ENCODE measurements at places on chromosomes 5 and 9.

DNA sequence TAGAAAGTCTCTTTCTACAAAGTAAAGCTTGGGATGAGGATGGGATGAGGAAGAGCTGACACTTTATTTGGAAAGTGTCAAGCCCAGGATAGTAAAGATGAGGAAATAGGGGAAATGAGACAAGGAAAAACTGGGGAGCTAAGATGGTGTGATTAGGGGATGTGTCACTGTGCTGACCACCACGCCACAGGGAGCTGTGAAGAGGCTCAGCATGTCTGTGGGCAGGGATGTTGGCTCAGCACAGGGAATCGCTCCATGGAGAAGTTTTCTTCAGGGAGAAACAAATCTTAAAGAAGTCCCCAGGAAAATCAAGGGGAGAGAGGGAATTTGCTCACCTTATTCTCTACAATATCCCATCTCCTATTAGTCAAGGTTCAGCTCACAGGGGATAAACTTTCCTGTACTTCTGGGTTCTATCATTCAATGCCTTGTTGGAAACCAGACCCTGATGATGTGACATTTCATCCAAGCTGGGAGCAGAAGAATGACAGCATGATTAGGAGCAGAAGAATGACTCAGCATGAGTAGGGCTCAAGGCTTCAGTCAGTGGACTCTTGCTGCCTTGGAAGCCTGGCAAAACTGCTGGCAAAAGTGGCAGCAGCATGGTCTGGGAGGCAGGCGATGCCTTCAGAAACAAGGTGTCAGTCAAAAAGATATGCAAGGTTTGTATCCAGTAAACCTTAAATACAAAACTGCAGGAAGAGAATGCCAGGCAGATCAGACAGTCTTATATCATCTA lies 4.9 kb downstream of the HSPB3 start:
- DNase-seq, result no peak

DNA sequence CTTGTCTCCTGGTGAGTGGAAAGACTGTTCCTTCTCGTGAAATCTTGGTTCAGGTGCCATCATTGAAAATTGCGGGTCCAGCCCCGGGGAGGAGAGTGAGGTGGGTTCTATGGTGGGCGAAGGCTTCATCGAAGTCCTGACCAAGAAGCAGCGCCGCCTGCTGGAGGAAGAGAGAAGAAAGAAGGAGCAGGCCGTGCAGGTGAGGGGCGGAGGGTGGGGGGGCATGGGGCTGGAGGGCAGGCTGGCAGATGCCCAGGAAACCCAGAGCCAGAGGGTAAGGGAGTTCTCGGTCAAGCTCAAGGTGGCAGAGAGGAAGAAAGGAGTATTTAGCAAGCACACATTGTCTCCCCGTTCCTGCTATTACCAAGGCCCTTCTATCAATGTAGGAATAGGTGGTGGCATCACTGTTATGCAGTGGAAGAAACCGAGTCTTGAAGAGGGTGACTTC lies 24.3 kb upstream of the POMT1 start:
- DNase-seq, result peak; percentile 17

- DNase-seq, result peak; percentile 65
These were observed at the start of the genes NLN and SGTB for GRCh38 chr5:65721720-65722574. Gene NLN, plus strand, starts transcription at chr5:65722205. Its CDS starts 169 bp downstream, at chr5:65722374. Gene SGTB, minus strand, starts transcription at chr5:65722109. Its CDS starts 1,302 bp downstream, at chr5:65720807.

GRCh38 chr9:30058463-30058862 lies 2326.0 kb upstream of the ACO1 start:
- no peak for DNase-seq

DNA sequence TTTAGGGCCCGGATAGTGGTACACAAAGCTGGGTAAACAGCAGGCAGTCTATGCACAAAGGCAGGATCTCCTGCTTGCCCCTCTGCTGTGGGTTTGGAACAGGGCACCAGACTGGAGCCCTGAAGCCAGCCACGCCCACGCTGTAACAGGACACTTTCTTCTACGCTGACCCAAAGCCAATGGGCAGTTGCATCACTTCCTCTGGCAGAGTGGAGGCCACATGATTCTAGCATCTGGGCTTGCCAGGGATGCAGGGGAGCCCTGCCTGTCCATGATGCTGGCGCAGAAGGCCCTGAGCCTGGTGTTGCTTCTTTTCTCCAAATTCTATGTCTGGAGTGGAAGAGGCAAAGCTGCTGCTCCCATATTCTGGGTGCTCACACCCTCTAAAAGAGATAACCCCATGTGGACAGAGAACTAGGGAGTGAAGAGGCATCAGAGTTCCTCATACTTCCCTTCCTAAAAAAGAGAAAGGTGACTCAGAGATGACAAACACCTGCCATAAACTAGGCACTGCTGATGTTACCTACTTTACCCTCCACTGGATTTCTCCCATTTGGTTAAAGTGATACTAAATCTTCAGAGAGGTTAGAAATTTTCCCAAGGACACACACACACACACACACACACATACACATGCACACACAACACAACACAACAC lies 260.3 kb upstream of the KLF4 start:
- DNase-seq, result peak; percentile 84

- peak; percentile 3 for DNase-seq
These were observed 35.8 kb downstream of the VLDLR start for GRCh38 chr9:2657427-2657826.

- DNase-seq, result no peak
These were observed 71.3 kb downstream of the LHFPL2 start for GRCh38 chr5:78577071-78577807.

GRCh38 chr5:137440795-137441194 lies 58.3 kb downstream of the SPOCK1 start:
- no peak for DNase-seq

- no peak for DNase-seq
These were observed 31.9 kb upstream of the CEP120 start for GRCh38 chr5:123455095-123455494.

- no peak for DNase-seq
These were observed 365.4 kb upstream of the PTGER4 start for GRCh38 chr5:40314275-40314674.

GRCh38 chr5:172541099-172541772 lies 86.9 kb upstream of the SH3PXD2B start:
- no peak for DNase-seq

DNA sequence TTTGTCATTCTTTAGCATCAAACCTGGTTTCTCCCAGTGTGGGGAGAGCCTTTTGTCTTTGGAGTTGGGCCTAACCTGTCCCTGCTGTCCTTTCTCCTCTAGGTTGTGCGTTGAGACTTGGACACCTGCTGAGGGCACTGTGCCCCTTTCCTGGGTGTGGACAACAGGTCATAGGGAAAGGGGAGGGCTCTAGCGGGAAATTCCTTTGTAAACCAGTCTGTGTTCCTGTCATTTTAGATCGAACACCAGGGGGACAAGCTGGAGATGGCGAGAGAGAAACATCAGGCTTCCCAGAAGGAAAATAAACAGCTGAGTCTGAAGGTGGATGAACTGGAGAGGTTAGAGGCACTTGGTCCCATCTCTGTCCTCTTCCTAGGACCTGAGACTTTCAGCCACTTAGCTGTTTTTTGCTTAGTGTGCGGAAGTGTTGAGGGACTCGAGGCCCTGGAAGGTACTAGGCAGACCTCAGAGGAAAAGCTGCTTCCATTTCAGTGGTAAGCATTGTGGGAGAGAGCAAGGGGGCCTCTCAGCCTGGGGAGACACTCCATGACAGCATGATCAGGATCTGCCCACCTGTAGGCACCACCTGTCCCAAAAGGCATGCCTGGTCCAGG lies 8.6 kb upstream of the GLE1 start:
- DNase-seq, result no peak

DNA sequence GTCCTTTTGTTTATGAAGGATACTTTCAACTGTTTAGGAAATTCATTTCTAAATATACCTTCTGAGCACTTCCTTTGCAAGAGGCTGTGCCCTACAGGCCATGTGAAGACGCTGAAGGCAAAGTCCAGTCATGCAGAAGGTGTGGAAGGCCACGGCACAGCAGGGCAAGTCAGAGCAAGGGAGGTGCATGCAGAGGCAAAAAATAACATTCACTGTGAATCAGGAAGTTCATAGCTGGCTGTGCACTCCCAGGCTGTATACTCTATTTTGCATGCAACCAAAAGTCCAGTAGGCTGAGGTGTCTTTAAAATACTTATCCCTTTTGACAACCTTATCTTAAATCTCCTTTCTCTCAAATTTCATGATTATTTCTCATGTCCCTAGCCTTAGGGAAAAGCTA lies 50.3 kb downstream of the GNAQ start:
- DNase-seq, result peak; percentile 59

- no peak for DNase-seq
These were observed 42.4 kb downstream of the C5orf15 start for GRCh38 chr5:133925866-133926488.

- DNase-seq, result no peak
These were observed 596 bp downstream of the TEK start for GRCh38 chr9:27109621-27110020.

GRCh38 chr5:109281136-109281690 lies 128.6 kb downstream of the PJA2 start:
- DNase-seq, result no peak

DNA sequence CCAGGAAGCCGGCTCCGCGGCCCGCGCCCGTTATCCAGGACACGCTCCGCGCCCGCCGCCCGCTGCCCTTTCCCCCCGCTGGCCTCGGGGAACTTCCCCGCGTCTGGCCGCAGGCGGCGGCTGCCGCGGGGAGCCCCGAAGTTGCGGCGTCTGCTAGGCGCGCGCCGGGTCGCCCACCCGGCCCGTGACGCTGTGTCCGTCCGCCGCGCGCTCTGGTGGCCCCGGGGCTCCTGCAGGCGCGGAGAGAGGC lies 621 bp upstream of the GCNT4 start:
- DNase-seq, result no peak

GRCh38 chr5:148816782-148817181 lies 9.6 kb upstream of the ADRB2 start:
- DNase-seq, result no peak

GRCh38 chr9:133199648-133200321 lies 9.3 kb downstream of the OBP2B start:
- DNase-seq, result peak; percentile 6

DNA sequence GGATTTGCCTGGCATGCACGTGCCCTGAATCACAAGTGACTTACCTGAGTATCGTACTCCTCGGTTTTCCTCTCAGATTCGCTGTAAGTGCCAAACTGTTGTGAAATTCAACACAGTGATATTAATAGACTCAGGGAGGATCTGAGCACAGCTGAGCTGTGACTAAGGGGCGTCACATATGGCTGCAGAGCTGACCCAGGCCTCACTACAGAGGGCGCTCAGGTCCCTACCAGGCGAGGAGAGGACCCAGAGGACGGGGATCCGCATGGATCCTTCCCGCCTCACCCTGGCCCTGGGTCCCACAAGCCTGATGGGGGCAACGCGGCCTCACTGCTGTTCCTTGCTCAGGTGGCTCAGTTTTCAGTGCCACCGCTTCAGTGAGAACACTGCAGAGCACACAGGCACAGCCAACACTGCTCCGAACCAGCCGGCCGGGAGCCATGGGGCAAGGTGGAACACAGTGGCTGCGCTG lies 20.1 kb downstream of the CLPTM1L start:
- no peak for DNase-seq

DNA sequence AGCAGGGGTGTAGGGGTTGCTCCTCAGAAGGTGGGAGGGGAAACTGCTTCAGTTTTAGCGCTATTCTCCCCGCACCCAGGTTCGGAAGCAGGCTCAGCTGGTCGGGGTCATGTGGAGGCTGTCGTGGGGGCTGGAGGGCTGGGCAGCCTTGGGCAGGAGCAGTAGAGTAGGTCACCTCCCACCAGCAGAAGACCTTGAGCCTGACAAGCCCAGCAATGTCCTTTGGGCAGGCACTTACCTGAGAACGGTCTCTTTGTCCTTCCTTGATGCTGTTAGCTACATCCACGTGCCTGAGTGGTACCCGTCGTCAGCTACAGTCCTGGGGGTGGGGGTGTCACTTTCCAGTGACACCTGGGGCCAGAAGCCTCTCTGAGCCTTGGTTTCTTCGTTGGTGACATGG lies 20.3 kb downstream of the ENHO start:
- no peak for DNase-seq

- no peak for DNase-seq
These were observed 57.7 kb downstream of the FGF18 start for GRCh38 chr5:171477101-171477500.

DNA sequence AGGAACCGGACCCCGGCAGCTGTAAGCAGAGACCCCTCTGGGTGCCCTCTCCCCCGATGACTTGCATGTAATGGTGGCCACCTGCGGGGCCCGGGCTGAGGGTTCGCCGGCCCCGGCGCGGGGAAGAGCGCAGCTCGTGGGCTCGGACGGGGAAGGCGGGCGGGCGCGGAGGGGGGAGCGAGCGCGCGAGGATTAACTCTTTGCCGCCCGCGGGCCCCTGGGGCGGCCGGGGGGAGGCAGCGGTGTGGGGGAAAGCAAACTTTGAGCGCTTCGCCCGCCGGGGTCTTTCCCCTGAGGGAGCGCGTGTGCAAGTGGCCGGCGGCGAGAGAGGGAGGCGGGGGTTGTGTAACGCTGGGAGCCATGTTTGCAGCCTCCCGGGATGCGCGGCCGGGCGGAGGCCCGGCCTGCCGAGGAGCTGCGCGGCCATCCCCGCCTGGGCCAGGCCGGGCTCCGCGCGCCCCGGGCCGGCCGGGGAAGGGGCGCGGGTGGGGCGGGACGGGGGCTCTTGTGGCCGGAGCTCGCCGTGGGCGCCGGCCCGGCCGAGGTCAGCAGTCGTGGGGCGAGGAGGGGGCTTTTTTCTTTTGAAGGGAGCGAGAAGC lies 547 bp downstream of the ANP32B start:
- peak; percentile 50 for DNase-seq

DNA sequence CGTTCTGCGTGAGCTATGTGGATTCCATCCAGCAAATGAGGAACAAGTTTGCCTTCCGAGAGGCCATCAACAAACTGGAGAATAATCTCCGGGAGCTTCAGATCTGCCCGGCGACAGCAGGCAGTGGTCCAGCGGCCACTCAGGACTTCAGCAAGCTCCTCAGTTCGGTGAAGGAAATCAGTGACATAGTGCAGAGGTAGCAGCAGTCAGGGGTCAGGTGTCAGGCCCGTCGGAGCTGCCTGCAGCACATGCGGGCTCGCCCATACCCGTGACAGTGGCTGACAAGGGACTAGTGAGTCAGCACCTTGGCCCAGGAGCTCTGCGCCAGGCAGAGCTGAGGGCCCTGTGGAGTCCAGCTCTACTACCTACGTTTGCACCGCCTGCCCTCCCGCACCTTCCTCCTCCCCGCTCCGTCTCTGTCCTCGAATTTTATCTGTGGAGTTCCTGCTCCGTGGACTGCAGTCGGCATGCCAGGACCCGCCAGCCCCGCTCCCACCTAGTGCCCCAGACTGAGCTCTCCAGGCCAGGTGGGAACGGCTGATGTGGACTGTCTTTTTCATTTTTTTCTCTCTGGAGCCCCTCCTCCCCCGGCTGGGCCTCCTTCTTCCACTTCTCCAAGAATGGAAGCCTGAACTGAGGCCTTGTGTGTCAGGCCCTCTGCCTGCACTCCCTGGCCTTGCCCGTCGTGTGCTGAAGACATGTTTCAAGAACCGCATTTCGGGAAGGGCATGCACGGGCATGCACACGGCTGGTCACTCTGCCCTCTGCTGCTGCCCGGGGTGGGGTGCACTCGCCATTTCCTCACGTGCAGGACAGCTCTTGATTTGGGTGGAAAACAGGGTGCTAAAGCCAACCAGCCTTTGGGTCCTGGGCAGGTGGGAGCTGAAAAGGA lies 10.9 kb downstream of the QRFP start:
- no peak for DNase-seq

All from CD14-positive monocyte (primary cell).